AG08396 (cell line): ENCODE measurements at places on chromosomes 5 and 9.

DNA sequence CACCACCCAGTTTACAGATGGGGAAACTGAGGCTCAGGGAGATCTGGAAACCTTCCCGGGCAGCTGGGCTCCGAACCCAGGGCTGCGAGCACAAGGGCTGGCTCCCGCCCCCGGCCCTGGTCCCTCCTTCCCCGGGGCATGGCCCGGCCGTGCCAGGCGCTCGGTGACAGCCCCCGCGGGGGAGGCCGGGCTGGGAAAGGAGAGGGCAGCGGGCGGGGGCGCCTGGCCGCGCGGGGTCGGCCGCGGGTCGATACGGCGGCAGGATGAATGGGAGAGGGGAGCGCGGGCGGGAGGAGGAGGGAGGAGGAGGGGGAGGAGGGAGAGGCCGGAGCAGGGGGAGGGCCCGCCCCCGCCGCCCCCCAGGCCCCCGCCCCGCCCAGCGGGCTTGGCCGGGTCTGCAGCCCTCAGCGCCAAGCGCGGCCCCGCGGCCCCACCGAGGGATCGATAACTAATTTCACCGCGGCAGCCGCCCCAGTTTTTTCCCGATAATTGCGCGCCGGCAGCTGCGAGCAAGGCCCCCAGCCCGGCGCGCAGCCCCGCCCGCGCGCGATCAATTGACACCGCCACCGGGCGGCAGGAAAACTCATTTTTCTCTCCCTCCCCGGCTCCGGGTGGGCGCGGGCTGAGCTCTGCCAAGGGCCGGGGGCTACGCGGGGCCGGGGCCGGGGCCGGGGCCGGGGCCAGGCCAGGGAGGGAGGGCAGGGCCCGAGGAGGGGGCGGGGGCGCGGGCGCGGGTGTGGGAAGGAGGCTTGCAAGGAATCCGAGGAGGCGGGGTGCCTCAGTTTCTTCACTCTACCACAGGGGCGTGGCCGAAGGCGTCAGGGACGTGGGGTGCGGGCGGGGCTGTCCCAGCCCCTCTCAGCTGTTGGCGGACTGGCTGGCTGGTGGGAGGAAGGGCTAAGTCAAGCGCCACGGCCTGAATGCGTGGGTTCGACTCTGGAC, 52.1 kb downstream of the C9orf50 start:
- DNase-seq, result peak; percentile 50

- DNase-seq, result no peak
Measured at GRCh38 chr5:113246361-113246870, 188.4 kb downstream of the TSSK1B start.

DNA sequence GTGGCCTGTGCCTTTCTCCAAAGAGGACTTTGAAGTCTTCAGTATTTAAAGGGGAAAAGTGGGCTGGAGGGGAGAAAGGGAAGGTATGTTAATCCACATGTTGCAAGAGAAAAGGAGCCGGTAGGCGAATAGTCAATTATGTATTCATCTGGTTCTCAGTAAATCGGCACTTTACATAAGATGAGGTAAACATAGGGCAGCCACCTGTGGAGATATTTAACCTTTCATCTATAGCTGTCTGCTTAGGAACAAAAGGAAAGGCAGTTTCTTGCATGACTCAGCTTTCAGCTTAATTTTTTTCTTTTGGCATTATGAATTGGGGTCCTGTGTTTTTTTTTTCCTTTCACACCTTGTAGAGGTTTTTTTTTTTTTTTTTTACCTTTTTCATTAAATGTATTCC, 42.2 kb downstream of the FGD3 start:
- no peak for DNase-seq

GRCh38 chr9:24257726-24258125, 288.0 kb downstream of the IZUMO3 start:
- peak; percentile 1 for DNase-seq

DNA sequence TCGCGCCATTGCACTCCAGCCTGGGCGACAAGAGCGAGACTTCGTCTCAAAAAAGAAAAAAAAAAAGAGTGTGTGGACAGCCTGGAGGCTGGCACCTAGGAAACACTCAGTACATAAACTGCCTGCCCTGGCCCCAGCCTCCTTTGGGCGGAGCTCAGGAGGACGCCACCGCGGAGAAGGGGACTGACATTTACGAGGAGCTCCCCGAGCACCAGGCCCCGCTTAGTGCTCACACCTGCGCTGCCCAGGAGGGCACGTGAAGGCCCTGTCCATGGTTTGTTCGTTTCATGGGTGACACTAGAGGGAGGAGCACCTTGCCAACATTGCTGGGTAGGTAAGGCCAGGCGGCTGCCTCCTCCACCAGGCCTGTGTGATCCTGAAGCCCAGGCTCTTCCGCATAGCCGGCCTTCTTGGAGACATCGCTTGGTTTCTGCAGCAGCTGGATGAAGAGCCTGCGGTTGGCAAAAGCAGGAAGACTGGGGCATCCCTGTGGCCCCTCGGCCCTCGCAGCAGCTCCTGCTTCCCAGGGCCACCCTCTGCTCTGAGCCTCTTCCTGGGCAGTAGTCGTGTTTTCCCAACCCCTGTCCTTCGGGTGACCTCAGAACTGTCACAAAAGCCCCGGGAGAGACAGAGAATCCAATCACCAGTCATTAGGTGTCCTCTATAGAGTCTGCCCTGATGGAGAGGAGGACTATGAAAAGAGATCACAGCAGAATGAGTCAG, 26.2 kb upstream of the LAMC3 start:
- DNase-seq, result no peak

- DNase-seq, result no peak
Measured at GRCh38 chr9:123312306-123312877, 43.6 kb upstream of the CRB2 start.

DNA sequence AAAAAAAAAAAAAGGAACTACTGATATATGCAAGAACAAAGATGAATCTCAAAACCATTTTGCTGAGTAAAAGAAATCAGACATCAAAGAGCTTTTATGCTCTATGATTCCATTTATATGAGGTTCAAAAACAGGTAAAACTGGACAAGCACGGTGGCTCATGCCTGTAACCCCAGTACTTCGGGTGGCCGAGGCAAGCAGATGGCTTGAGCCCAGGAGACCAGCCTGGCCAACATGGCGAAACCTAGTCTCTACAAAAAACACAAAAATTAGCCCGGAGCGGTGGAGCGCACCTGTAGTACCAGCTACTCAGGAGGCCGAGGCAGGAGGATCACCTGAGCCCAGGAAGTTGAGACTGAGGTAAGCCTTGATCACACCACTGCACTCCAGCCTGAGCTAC, 7.8 kb downstream of the PTBP3 start:
- DNase-seq, result no peak

- DNase-seq, result no peak
Measured at GRCh38 chr9:132027752-132028663, 51.7 kb downstream of the MED27 start.

DNA sequence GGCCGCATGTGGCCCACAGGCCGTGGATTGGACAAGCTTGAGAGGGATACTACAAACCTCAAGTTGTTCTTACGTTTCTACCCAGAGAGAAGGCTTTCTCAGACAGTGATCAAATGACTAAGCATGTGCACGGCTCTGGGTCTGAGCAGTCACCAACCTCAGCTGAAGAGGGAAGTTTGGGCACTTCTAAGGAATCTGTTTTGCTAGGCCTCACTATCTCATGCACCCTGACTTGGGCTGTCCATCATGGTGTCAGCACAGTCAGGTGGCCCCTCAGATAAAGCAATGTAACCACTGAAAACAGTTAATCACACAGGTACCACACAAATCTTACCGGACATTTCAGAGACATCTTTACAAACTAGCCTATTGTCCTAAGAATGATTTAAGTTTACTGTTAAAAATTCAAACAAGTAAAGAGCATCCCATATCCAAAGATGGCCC, 24.6 kb downstream of the CSF2 start:
- no peak for DNase-seq

GRCh38 chr5:106454651-106455415, 1215.9 kb downstream of the EFNA5 start:
- DNase-seq, result no peak

DNA sequence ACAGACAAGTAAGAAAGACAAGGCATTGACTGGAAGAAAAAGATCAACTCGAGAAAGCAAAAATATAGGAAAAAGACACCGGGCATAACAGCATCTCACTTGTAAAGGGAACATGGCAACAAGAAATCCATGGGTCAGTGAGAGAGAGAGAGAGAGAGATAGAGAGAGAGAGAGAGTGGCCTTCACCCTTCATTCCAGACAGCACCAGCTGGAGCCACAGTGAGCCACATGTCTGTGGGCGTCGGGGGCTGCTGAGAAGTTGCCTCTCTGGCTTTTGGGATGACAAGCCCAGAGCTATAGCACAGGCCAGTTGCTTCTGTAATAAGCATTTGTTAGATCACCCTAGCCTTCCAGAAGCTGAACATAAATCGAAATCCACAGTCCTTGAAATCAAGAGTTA, 20.3 kb upstream of the ENC1 start:
- no peak for DNase-seq

- no peak for DNase-seq
Measured at GRCh38 chr9:15357050-15357653, 50.1 kb upstream of the TTC39B start.

DNA sequence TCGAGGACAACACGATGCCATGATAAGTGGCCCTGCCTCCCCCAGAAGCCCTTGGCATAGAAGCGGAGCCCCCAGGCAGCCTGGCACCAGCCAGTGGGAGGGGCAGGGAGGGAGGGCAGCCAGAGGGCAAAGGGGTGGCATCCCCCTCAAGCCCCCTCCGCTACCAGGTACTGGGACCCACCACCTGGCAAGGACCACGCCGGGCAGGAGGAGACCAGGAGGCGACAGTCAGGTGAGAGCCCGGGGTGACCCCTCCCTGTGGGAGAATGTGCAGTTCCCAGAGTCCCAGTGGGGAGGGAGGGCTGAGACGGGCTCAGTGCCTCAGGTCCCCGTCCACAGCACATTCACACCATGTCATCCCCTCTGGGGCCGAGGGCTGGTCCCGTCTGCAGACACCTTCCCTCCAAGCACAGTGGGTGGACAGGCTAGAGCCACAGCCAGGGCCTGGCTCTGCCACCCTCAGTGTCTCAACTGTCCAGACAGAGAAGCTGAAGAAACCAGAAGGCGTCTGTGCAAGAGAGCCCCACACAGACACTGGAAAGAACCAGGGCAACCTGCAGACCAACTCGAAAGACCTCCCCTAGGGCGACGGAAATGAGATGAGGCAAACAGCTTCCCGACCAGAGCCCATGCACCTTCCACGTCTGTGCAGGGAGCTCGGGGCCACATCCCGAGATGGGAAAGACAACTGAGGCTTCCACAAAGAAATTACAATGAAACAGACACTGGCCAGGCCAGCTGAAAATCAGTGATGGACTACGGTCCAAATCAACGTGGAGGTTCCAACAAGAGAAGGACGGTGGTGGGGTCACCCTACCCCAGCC, 11.1 kb downstream of the BRD3 start:
- DNase-seq, result no peak

DNA sequence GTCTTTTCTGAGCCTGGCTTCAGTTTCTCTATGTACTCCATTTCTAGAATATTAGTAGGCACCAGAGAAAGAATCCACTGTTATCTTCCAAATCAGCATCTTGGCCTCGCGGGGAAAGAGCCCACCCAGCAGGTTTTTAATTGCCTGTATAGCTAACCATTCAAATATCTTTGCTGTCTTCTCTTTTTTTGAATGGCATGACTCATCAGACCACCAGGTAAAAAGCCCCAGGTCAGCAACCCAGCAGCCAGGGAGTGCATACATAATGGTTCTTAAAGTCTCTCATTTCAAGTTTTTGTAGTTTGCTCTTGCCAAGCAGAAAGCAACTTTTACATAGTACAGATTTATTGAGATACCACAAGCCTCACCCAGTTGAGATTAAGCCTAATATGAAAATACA, 50.7 kb downstream of the TMEM167A start:
- no peak for DNase-seq

- no peak for DNase-seq
Measured at GRCh38 chr9:113653746-113654604, 190.4 kb downstream of the RGS3 start.

- no peak for DNase-seq
Measured at GRCh38 chr5:26674846-26675245, 363.5 kb downstream of the CDH9 start.

GRCh38 chr5:59460368-59461153, 433.0 kb downstream of the PDE4D start:
- DNase-seq, result no peak

DNA sequence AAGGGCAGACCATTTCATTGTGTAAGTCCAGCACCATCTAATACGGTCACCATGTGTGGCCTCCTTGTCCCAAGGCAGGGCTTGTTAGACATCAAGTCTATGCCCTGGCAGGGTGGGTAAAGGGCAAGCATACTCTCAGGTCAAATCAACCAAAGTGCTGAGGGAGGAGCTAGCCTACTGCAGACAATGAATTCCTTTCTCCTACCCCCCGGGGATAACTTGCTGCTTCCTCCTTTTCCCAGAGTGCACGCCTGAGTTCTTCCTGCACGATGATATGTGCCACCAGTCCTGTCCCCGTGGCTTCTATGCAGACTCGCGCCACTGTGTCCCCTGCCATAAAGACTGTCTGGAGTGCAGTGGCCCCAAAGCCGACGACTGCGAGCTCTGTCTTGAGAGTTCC, 71.4 kb downstream of the RFK start:
- DNase-seq, result no peak

- DNase-seq, result no peak
Measured at GRCh38 chr5:78499485-78499884, 139.1 kb downstream of the SCAMP1 start.

DNA sequence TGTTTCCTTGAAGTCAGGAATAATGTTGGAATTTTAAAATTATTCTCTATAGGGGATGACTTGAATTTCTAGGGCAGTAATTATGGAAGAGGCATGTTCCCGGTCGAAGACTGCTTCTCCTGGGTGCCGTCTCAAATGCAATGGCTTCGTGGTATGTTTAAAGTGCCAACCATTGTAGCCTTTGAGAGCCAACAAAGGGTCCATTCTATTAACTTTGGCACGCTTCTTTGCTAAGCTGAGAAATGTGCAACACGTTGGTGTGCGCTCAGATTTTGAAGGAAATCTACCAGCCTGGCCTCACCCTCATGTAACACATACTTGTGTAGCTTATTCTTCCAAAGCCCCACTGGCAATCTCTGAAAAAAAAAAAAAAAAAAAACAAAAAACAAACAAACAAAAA, 221.2 kb upstream of the ANKH start:
- DNase-seq, result no peak

- no peak for DNase-seq
Measured at GRCh38 chr5:170525470-170526211, 21.8 kb downstream of the KCNIP1 start.

DNA sequence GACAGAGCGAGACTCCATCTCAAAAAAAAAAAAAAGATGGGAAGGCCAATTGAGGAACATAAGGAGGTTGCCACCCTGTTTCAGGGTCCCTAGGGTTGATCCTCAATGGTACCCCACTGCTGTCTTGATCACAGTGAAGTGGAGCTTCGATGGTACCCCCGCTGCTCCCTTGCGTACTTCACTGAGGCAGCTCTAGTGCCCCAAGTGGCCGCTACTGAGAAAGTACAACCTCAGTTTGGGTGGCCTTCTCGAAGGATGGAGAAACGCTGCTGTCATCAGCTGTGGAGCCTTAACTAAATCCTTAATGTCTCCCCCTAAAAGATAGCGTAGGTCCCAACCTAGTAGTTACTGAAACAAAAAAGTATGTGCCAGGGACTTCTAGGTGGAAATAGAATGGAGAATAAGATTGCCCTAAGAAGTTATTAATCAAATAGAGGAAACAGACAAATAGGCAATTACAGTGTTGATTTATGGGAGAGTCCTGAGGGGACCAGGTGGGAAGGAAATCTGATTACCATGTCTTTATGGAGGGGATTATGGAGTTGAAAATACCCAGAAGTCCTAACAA, 6.3 kb downstream of the TESK1 start:
- peak; percentile 68 for DNase-seq

GRCh38 chr5:135053278-135053677, 19.2 kb upstream of the PITX1 start:
- DNase-seq, result no peak

- DNase-seq, result peak; percentile 9
Measured at GRCh38 chr9:90141723-90142122, 500.9 kb downstream of the DIRAS2 start.

- DNase-seq, result no peak
Measured at GRCh38 chr9:3436629-3437420, 89.0 kb downstream of the RFX3 start.
